ENCODE measurements at places on chromosomes 3 and 15.

- no peak for DNase-seq
These were observed 15.8 kb downstream of the NR2E3 start for GRCh38 chr15:71826196-71826595.

- no peak for DNase-seq
These were observed 13.3 kb upstream of the IQSEC1 start for GRCh38 chr3:13086531-13086981.

DNA sequence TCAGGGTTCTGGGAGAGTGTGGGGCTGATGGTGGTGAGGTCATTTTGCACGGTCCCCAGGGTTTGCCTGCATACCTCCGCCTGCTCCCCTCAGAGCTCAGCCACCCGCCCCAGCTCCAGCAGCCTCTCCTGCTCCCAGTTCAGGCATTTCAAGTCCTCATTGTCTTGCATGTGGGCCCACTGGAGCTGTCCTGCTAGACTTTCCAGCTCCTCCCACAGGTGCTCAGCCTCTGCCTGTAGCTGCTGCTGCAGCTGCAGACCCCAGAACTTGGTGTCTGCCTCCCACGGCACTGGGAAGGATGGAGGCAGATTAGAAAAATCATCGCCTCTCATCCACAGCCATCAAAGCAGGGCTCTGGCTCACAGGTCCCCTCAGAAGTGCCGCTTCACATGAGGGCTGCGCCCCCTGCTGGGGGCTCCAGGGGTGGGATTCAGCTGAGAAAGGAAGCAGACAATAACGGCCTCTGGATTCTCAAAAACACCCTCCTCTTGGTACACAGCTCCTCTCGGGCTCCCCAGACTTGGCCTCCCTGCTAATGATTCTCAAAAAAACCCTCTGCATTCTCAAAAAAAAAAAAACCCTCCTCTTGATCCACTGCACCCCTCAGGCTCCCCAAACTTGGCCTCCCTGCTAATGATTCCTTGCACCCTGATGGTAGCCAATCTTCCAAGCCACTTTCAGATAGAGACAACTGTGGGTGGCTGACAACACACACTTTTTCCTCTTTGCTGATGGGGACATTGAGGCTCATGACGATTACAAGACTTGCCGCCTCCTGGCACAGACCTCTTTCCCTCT lies 89.3 kb upstream of the C2CD4B start:
- DNase-seq = peak; percentile 17

DNA sequence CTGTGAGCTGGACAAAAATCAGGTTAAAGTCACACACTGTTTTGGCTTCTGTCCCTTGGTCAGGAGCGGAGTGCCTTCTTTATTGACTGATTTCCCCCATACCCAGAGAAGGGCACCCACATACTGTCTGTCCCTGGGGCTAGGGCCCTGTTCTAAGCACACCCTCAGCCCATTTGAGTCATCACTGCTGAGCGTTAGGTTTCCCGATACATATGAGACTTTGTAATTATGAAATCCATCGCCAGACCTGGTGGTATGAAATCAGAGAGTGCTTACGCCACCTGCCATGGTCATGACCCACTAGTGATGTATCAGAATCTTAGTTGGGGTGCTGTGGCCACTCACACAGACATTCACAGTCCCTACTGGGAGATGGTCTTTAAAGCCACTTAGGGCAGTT lies 96.8 kb downstream of the CHDH start:
- no peak for DNase-seq

GRCh38 chr3:182732232-182733015 lies 60.9 kb upstream of the ATP11B start:
- no peak for DNase-seq

DNA sequence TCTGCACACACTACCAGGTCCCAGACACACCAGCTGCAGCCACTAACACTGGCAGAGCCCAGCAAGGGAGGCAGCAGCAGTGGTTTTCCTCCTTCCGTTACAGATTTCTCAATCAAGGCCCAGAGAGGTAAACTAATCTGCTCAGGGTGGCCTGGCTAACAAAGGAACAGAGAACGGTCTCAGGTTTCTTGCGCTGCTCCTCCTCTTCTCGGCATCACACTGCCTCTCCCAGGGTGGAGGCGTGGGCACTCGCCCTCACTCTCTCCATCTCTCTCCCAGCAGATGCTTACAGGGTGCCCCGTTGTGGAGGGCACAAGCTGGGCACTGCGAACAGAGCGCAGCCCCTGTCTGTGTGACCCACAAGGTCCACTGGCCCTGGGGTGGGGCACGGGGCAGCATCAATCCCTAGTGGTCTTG lies 228.7 kb downstream of the VPS13C start:
- DNase-seq = no peak

GRCh38 chr3:113663324-113663750 lies 33.1 kb downstream of the USF3 start:
- DNase-seq = no peak

GRCh38 chr15:80703965-80704364 lies 8.9 kb downstream of the ABHD17C start:
- no peak for DNase-seq

- DNase-seq = no peak
These were observed 1.4 kb downstream of the MAP6D1 start for GRCh38 chr3:183823963-183824362.

DNA sequence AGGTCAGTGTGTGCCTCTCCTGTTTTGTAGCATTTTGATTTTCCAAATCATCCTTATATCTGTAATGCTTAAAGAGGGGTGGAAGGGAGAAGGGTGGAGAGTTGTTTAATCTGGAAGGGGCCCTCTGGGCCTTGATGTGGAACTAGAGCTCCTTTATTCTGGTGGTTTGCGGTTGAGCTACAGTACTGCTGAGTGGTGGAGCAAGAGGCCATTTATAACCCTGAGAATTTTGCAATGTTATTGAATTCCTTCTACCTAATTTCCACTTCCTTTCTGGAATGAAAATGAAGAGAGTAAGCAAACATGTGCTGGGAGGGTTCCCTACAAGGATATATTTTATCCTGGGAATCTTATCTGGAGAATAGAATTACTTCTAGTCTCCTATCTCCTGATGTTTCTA lies 35.3 kb upstream of the TUBGCP5 start:
- no peak for DNase-seq

GRCh38 chr3:151393146-151393830 lies 8.7 kb upstream of the P2RY12 start:
- DNase-seq = no peak

GRCh38 chr3:30643763-30644462 lies 37.5 kb downstream of the TGFBR2 start:
- DNase-seq = peak; percentile 47

- no peak for DNase-seq
These were observed 30.3 kb downstream of the ABHD2 start for GRCh38 chr15:89118481-89118989.

DNA sequence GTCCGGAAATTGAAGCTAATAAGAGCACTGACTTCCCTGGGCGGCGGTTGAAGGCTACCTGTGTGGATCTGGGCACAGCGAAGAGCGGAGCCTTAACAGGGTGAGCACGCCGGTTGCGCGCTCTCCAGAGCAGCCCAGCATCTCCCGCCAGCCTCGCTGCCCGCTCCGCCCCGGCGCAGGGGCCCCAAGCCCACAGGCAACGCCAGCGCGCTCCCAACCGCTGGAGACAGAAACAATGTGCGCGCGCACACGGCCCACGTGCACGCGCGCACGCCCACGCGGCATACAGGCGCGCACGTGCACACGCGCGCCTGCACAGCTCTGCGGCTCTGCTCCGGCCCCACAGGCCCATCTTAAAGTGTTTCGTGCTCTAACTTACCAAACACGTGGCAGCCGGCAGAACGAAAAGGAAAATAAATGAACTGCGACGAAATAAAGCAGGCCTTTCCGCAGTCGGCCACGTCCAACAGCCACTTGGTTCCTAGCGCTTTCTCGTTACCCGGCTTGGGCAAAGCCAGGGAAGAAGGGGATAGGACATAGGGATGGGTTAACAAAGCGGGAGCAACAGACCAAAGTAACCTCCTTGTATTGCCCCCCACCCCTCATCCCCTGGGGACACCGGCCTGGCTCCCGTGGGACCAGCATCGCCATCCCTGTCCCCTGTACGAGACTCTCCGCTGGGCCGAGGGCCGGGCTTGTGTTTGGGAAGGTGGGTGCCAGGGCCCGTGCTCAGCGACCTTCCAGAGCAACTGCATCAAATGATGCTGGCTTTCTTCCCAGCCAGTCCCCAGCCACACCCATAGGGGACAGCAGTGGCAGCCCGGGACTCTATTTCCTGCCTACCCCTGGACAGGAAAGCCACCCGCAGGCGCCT lies 203.7 kb downstream of the ABHD5 start:
- no peak for DNase-seq

- DNase-seq = no peak
These were observed 52.3 kb downstream of the ADAM10 start for GRCh38 chr15:58697220-58697619.

DNA sequence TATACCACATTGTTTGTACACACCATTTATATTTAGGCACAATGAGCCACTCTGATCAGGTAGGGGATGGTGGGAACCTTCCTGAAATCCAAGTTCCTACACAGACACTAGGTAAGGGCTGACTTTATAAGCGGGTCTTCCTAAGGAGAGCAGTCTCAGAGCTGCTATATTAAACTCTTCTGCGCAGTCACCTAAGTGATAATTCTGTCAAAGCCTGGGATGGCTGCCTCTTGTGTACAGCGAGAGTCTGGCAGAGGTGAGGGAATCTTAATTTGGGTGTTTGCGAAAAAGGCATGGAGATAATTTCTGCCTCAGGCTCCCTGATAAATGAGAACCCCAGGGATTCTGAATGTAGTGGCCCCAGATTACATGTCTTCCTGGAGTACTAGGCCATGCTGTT lies 113.1 kb downstream of the EDEM1 start:
- DNase-seq = no peak

DNA sequence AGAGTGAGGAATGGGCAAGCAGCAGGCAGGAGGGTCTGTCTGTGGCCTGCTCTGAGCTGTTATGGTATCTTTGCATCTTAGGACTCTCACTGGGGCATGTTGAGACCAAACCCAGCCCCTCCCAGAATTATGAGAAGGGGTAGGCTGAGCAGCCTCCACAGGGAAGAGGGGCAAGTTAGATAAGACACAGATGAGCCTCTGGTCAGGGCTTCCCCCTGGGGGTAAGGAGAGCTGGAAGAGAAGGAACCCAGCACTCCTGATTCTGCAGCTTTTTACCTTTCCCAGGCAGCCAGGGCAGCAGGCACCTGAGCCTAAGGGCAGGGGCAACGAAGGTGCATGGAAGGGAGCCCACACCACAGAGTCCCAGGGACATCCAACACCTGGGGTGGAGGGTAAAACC lies 19.3 kb downstream of the DUOX1 start:
- no peak for DNase-seq

DNA sequence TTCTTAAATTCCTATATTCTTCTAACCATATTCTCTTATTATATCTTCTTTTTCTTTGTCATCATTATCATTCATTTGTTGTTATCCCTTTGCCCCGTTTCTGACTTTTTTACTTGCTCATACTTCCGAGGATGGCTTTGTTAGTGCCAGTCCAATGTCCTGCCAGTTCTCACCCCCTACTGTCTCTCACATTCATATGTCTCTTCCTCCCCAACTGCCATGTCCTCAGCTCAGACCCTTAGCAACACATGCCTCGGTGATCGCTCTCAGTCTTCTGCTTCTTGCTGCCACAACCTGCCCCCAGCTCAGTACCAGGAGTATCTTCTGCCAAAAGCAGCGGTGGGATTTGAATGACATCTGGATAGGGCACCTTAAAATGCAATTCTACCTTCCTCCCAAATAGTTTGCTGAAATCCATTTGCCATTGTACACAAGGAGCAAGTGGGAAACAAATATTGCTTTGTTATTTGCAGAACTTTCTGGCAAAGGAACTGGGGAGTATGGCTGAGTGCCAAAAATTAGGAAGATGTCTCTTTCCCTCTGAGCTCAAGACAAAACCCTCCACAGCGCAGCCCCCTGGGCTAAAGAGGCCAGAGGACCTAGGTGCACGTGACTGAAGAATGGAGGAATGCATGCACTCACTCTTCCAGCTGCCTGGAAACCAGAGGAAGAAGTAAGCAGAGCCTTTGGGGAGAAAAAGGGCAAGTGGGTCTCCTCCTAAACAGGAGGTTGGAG lies 57.7 kb upstream of the CTNNB1 start:
- DNase-seq = no peak

DNA sequence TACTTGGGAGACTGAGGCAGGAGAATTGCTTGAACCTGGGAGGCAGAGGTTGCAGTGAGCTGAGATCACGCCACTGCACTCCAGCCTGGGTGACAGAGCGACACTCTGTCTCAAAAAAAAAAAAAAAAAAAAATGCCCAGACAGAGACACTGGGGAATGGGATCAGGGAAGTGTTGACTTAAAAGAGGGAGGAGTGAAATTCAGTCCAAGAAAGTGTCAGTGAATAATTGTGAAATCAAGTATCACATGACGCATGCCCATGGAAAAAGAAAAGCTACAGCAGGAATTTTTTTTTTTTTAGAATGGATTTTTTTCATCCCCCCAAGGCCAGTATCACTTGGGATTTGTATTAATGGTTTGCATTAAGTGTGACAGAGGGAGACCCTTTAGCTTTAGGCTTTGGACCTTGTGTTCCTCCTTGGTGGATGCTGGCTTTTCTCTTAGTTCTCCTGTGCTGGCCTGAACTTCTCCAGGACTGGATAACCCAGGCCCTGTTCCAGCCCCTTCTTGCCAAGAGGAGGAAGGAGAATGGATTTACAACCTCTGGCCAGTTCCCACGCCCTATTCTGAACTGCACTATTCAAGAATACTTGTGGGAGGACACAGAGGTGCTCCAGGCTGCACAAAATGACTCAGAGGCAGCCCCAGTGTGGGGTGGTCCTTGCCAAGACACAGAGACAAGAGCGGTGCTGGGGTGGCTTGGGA lies 36.7 kb upstream of the ZNF774 start:
- DNase-seq = no peak

DNA sequence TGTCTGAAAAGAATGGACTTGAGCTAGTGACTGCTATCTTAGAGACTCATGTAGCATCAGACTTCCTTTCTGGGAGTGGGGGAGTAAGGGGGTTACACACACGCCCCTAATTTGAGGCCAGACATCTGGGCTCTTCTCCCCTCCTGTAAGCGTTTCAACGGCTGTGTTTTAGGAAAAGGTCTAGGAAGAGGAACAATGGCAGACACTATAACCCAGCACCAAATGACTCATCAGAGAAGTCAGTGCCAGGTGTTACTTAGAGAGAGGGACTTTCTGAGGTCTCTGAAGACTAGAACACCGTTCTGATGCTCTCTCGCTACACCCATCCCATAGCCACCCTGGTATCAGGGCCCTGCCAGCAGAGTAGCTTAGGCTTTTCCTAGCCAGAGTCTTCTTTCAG lies 65.5 kb downstream of the SSUH2 start:
- no peak for DNase-seq

- DNase-seq = no peak
These were observed 168.8 kb upstream of the FEZF2 start for GRCh38 chr3:62542185-62542584.

GRCh38 chr15:31964586-31965307 lies 65.6 kb upstream of the CHRNA7 start:
- no peak for DNase-seq

DNA sequence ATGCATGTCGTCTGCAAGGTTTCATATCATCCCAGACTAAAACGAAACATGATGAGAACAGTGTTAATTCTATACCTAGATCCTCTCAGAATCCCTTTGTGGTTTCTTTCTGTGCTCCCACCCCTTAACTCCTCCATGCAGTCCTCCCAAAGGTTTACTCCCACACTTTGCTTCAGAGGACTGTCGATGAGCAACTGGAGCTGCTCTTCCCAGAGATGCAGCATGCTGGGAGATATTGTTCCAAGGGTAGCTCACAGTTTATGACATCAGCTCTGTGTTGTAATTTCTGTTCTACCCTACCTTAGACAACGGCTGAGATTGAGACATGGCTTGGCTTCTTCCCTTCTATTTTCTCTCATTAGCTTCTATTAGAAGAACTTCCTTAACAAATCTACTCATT lies 313.0 kb upstream of the COL8A1 start:
- no peak for DNase-seq
